ENCODE measurements at places on chromosomes 5 and 9.

DNA sequence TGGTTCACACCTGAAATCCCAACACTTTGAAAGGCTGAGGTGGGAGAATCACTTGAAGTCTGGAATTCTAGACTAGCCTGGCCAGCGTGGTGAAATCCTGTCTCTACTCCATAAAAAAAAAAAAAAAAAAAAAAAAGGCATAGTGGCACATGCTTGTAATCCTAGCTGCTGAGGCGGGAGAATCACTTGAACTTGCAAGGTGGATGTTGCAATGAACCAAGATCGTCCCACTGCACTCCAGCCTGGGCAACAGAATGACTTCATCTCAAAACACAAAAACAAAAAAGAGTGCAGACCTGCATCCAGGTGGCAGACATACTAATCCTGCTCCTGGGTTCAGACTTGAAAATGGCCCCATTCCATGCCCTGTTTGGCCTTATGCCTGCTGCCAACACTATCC is 21.8 kb upstream of the ADAMTS19 start:
- DNase-seq, result no peak

- DNase-seq, result no peak
Measured at GRCh38 chr9:19104515-19105282, 2.0 kb upstream of the HAUS6 start.

DNA sequence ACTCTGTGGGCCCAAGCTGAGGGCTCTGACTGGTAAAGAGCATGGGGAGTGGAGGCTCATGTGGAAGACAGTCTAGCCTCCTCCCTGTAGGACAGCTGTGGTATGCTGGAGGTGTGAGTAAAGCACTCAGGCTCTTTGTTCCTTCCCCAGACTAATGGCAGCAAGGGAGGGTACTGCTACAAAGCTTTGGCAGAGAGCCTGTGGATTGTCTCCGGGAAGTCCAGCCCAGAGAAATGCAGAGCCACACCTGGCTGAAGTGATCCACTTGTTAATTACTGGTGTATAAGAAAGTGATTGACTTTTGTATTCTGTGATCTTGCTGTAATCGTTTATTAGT is 161.7 kb downstream of the OXCT1 start:
- no peak for DNase-seq

DNA sequence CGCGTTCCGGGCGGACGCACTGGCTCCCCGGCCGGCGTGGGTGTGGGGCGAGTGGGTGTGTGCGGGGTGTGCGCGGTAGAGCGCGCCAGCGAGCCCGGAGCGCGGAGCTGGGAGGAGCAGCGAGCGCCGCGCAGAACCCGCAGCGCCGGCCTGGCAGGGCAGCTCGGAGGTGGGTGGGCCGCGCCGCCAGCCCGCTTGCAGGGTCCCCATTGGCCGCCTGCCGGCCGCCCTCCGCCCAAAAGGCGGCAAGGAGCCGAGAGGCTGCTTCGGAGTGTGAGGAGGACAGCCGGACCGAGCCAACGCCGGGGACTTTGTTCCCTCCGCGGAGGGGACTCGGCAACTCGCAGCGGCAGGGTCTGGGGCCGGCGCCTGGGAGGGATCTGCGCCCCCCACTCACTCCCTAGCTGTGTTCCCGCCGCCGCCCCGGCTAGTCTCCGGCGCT is at the start of gene DAPK1:
DAPK1 (plus strand) TSS at position 264 of the 442 bp plus-strand sequence. CDS start 1,211 bp downstream, outside the sequence.
- DNase-seq, result peak; percentile 80

GRCh38 chr9:112186695-112187094 is 11.6 kb upstream of the SUSD1 start:
- no peak for DNase-seq

All from left lung (tissue), 14 donors.